Fibroblast of skin of left quadriceps (primary cell): ENCODE measurements at places on chromosomes 1 and 21.

- DNase-seq, result no peak
Observed at GRCh38 chr1:25971811-25972180, 26.1 kb downstream of the PAFAH2 start.

DNA sequence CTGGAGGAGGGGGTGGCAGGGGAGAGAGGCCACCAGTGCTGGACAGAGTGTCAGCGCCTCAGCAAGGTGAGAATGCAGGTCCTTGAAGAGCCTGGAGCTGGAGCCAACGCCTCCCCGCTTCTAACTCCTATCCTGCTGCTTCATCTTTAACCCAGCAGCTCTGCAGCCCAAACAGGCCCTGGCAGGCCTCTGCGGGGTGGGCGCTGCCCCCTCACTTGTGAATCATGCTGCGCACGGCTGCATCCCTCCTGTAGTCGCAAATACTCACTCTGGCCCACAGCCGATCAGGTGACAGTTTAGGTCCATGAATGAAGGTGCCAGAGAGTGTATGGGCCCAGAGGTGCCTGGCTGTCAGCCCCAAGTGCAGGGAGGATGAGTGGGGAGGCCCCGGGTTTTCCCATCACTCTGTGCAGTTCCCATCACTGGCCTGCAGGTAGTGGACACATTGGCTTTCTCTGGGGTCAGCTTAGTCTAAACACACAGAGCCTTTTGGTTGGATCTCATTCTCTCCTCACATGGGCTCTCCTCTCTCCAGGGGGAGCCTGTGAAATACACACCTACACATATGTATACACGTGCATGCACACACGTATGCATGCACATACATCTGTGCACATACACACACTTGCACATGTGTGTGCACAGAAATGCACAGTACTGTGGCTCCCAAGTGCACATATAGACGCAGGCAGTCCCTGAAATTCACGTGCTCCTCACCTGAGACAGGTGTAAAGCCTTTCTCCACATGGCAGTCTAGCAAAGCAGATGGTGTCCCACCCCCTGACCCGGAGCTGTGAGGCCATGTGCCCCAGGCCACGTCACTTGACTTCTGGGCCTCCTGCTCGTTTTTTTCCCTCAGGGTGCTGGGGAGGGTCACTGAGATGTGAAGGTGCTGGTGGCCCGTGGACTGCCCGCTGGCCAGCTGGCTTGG is 52.0 kb downstream of the TRIM11 start:
- DNase-seq, result no peak

DNA sequence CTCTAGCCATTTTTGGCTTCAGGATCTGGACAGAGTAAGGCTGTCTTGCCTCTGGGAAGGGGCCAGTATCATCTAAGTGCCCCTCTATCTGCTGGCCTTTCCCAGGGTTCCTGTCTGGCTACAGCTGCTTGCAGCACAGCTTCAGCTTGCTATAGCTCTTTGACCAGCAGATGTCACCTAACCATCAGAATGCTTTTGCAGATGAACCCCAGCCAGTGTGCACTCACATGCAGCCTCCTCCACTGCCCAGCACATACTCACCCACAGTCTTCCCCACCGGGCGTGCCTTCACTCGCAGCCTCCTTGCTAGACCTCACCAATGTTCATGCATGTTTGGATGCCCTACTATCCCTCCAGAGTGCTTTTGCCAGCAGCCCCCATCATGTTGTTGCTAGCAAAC is 769.0 kb downstream of the BRINP3 start:
- DNase-seq, result no peak

GRCh38 chr1:183023601-183024316 is 539 bp downstream of the LAMC1 start:
- no peak for DNase-seq

- peak; percentile 44 for DNase-seq
Observed at GRCh38 chr1:43267291-43267805, 2.4 kb upstream of the TMEM125 start.

GRCh38 chr1:198156111-198156744 is 570 bp upstream of the NEK7 start:
- DNase-seq, result peak; percentile 46
